ENCODE measurements at places on chromosomes 12 and 14.

GRCh38 chr12:47602325-47602724, 103.5 kb downstream of the RPAP3 start:
- DNase-seq = peak; percentile 12

DNA sequence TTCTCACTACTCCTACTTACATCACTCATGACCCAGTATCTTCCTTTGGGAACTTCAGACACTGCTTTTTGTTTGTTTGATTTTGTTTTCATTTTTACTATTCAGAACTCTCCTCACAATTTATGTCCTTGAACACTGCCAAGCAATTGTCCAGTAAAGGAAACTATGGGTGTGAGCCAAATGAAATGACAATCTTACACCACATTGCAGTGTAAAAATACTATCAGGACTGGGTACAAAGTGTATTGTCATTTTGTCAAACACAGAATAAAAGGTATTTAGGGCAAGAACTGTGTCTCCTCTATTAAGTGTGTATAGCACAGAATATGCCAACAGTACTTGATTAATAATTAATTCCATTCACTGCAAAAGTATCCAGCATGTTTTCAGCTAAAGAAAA, 199.3 kb downstream of the ALG10B start:
- DNase-seq = no peak

DNA sequence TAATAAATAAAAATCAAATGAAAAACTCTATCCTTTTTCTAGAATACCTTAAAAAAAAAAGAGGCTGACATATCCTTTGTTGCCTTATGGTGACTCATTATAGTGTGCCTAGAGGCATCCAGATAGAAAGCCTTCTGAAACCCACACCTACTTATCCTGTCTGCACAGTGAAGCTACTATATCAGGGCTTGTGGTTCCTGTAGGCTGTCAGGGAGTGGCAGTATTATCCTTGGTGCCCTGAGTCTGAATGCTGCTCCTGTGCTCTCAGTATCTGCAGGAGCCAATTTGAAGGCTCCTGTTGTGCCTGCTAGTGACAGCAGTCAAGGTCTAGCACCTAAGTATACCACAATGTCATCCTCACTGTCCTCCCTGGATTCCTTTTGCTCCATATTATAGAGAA, 168.4 kb upstream of the AVPR1A start:
- DNase-seq = no peak

- peak; percentile 89 for DNase-seq
Observed at GRCh38 chr12:10211940-10212738, 538 bp upstream of the GABARAPL1 start.

- DNase-seq = no peak
Observed at GRCh38 chr14:72904840-72905561, 11.1 kb upstream of the DPF3 start.

- no peak for DNase-seq
Observed at GRCh38 chr12:75813072-75813471, 218.5 kb downstream of the PHLDA1 start.

- DNase-seq = no peak
Observed at GRCh38 chr12:46884362-46884761, 58.6 kb upstream of the SLC38A4 start.

DNA sequence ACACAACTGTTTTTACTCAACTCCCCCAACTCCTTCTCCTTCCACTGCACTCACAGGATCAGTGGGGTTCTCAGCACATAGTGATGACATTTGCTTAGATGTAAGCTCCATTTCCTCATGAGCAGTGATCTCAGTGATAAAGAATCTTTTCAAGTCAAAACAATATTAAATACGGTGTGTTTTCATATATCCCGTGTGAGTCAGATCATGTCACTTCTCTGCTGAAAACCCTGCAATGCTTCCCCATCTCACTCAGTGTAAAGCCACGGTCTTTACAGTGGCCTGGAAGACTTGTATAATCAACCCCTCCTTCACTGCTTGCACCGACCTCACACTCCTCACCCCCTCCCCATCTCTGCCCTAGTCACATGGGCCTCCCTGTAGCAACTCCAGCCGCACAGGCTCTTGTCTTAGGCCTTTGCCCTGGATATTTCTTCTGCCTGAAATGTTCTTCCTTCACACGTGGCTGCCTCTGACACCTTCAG, 149.7 kb upstream of the ARHGAP5 start:
- DNase-seq = peak; percentile 53

DNA sequence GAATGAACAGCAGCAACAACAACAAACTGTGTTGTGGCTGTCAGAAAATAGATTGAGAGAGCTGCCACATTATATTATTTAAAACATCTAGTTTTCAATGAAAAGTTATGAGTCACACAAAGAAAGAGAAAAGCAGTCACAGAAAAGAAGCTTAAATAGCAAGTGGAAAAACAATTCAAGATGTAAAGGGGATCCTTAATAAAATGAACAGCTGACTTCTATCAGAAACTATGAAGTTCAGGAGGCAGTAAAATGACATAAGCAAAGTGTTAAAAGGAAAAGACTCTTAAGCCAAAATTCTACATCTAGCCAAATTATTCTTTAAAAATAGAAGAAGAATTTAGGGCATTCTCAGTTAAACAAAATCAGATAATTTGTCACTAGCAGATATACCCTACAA, 5.6 kb downstream of the CLEC14A start:
- no peak for DNase-seq

- no peak for DNase-seq
Observed at GRCh38 chr14:94545131-94545841, 16.0 kb upstream of the SERPINA4 start.

- no peak for DNase-seq
Observed at GRCh38 chr12:124898923-124899294, 15.5 kb downstream of the UBC start.

DNA sequence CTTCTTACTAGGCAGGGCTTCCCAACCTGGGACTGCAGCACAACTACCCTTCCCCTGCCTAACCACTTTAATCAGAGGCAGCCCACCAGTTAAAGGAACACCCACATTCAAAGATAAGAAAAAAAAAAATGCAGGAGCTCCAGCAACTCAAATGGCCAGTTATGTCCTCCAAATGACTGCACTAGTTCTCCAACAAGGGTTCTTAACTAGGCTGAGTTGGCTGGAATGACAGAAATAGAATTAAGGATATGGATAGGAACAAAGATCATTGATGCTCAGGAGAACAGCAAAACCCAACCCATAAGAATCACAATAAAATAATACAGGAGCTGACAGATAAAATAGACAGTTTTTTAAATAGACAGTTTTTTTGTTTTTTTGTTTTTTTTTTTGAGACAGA, 154.2 kb downstream of the PLCZ1 start:
- DNase-seq = no peak

GRCh38 chr12:47286676-47287075, 206.9 kb upstream of the AMIGO2 start:
- DNase-seq = no peak

- DNase-seq = no peak
Observed at GRCh38 chr12:58419905-58420304, 478.5 kb downstream of the ATP23 start.

DNA sequence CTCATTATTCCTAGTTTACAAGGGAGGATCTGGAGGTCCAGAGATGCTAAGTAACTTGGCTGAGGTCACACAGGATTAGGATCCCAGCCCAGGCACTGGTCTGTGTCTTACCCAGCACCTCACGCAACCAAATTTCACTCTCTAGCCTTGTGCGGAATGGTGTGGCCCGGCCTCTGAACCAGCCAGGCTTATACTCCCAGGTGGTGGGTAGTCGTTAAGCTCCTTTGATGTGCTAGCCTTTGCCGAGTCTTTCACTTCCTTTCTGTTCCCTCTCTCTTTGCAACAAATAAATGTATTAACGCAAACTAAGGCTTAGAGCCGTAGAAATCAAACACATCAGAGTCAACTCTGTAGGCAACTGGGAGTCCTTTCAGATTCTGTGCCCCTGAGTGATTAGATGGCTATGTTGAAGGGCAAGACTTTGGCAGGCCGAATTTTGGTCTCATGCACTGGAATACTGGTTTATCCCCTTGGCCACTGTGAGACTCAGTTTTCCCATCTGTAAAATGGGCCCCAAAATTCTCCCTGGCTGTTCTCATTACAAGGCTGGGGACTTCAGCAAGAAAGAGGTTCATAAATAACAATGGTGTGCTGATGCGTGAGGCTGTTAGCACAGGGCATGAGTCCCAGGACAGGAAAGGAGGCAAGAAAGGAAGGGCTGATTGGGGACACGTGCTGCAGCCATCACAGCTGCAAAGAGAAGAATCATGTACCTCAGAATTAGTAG, 126.3 kb downstream of the AACS start:
- DNase-seq = no peak

Data from right kidney (tissue), 9 donors.